Urinary bladder (tissue), 4 donors: ENCODE measurements at places on chromosomes 12 and 14.

GRCh38 chr12:110688446-110689280, at the start of gene HVCN1:
Gene HVCN1 (minus strand): TSS chr12:110689115. CDS start chr12:110683245, 5,870 bp downstream.
- DNase-seq = no peak

DNA sequence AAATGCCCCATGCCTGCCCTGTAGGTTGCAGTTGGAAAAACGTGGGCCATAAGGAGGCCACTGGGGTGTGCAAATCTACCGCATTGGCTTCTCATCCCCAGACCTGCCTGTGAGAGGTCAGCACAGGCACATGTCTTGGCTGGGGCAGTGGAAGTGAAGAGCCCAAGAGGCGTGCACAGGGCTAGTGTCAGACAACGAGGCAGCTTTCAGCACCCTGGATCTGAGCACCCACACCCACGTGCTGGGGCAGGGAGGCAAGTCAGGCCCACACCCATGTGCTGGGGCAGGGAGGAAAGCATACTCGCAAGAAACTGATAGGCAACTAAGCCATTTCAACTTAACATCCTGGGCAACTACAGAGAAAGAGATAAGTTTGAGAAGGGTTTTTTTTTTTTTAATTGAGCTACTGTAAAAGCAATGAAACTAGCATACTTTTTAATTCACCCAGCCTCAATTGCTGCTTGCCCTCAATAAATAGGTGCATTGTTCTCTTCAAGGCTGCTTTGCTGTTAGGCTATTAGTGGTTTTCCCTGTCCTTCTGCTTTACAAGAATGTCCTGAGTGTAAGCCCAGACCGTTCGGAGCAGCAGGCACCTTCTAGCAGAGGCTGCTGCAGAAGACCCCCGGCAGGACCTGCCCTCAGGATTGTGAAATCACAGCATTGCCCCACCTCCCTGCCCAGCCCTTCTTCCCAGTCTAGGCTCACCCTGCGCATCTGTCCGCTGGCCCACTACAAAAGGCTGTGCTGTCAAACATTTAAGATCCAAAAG, 355.3 kb upstream of the FKBP4 start:
- no peak for DNase-seq

- DNase-seq = no peak
Measured at GRCh38 chr14:32546246-32546645, 217.1 kb downstream of the AKAP6 start.

GRCh38 chr14:24195186-24196070, at the start of gene TM9SF1:
Gene TM9SF1 (minus strand): TSS chr14:24195441. CDS start chr14:24195019, 422 bp downstream.
- DNase-seq = peak; percentile 57

DNA sequence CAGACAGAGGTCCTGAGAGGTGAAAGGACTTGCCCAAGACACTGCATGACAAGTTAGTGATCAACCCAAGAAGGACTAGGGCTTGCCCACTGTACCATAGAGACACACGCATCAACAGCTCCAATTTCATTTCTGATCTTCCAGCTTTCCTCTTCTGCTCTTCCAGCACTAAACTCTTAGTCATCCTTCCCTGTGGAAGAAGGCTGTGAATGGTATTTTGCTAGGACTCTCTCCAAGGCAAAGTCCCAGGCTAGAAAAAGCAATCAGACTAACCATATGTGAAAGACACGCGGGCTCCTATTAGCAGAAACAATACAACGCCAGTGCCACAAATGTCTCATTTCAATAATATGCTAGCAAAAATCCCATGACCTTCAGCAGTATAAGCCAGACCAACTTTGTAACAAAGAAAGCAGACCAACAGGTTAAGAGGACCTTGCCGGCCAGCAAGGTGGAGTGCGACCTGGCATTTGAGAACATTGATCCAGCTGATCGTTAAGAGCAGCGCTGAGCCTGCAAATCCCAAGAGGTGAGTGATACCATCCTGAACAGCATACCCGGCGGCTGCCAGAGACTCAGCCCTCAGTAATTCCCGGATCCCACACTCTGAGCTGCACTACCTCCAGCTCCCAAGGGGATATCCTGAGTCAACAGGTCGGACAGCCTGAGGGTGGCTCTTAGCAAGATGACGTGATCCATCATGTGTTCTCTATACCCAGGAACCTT, 132.5 kb downstream of the FOXN3 start:
- no peak for DNase-seq

DNA sequence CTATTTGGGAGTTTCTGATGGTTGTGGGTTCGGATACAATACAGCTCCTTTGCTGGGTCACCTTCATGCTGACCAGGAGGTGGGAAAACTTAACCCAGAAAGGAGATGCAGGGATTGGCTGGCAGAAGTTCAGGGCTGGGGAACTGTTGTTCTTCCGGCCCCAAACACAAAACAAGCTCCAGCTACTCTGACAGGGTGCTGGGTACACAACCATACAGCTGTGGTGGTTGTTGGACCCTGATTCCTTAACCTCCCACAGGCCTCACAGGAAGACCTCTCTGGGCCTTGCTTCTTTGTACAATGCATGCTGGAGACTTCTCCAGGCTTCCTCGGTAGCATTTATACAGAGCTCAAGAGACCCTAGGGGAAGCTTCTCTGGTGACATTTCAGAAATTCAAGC, 47.6 kb downstream of the CPM start:
- no peak for DNase-seq

- no peak for DNase-seq
Measured at GRCh38 chr14:77955816-77956484, 156.0 kb downstream of the ADCK1 start.

DNA sequence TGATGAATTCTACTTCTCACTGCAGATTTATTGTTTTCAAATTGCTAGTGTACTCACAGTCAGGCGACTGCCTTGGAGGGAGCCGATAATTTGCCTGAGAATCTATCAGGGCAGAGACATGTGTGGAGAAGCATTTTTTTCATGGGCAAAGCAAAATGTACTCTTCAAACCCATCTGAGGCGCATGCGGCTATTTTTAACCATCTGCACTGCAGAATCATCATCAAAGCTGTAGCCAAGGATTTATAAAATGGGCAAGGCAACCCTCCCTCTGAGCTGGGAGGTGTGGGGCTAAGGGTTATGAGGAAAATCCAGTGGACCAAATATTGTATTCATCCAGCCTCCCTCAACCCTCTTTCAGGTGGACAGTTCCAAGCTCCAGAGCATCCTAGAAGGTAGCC, 37.7 kb downstream of the BEST3 start:
- no peak for DNase-seq

- no peak for DNase-seq
Measured at GRCh38 chr12:92987846-92988621, 58.9 kb upstream of the EEA1 start.
